ENCODE measurements at places on chromosomes 4 and X.

DNA sequence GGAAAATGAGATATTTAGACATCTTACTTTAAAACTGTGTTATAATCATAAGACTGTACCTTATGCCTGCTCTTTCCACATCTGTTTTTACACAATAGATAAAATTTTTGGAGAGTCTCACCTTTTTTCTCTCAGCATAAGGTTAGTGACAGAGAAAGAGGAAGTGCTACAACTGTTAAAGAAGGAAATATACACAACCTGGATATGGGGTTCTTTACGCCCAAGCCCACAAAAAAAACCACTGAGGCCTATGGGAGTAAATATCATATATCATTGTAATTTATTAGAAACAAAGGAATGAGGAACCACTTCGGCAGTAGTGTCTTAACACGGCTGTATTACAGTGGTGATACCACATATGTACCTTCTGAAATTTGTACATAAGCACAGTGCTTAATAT lies 265.9 kb upstream of the GK2 start:
- no peak for DNase-seq

DNA sequence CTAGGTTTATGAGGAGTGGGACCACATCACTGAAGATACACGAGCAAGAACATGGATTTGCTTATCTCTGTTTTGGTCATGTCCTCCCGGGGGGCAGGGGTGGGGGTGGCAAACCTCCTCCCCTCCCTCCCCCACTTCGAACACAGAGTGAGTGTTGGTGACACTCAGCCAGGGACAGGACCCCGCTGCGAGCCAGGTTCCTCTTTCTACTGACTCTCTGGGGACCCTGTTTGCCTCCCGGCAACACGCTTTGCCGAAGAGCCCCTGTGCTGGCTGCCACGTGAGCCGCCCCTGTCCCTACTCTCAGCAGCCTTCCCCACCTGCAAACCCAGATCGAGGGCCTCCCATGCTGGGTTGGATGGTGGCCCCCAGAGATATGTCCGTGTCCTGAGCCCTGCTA lies 34.7 kb downstream of the P2RY8 start:
- DNase-seq = peak; percentile 88

- DNase-seq = no peak
Observed at GRCh38 chrX:119693996-119694451, 1.1 kb upstream of the SEPTIN6 start.

- DNase-seq = no peak
Observed at GRCh38 chr4:3193531-3194203, 55.3 kb upstream of the MSANTD1 start.

DNA sequence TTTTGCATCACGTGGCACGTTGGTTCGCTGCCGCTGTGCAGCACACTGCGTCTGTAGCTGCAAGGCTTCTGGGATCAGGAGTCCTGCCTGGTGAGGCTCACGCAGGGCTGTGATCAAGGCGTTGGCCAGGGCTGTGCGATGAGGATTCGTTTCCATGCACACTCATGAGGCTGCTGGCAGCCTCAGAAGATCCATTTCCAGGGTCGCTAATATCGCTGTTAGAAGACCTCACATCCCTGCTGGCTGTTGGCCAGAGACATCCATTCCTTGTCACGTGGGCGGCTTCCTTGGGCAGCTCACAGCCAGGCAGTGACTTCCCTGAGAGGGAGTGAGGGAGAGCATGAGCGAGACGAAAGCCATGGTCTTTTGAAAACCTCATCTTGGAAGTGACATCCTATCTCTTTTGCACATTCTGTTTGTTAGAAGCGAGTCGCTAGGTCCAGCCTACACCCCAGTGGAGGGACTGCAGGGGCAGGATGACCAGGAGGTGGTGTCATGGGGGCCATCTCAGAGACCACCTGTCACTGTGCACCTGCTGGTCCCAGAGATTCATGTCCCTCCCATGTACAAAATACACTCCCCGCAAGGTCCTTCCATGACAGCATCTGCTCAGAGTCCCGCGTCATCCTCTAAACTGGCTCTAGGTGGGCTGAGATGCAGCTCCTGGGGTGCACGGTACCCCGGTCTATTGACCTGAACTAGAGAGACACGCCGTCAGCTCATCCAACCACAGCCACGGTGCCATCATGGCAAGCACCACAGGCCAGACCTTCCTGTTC lies 12.2 kb downstream of the RGS12 start:
- DNase-seq = no peak

- no peak for DNase-seq
Observed at GRCh38 chr4:109622626-109623025, 62.6 kb downstream of the MCUB start.

GRCh38 chr4:38122060-38122459 lies 161.9 kb downstream of the PTTG2 start:
- no peak for DNase-seq

- DNase-seq = no peak
Observed at GRCh38 chrX:1597345-1598020, 6.1 kb downstream of the AKAP17A start.

- DNase-seq = no peak
Observed at GRCh38 chr4:159705334-159705733, 602.5 kb downstream of the RAPGEF2 start.

GRCh38 chr4:110860901-110861300 lies 238.0 kb upstream of the PITX2 start:
- no peak for DNase-seq

- DNase-seq = no peak
Observed at GRCh38 chrX:30253257-30253656, 6.3 kb downstream of the MAGEB1 start.

Data from GM06990 (cell line).